Activated T-cell treated with anti-CD3 and anti-CD28 coated beads for 24 hours (primary cell): ENCODE measurements at places on chromosomes 2 and 18.

DNA sequence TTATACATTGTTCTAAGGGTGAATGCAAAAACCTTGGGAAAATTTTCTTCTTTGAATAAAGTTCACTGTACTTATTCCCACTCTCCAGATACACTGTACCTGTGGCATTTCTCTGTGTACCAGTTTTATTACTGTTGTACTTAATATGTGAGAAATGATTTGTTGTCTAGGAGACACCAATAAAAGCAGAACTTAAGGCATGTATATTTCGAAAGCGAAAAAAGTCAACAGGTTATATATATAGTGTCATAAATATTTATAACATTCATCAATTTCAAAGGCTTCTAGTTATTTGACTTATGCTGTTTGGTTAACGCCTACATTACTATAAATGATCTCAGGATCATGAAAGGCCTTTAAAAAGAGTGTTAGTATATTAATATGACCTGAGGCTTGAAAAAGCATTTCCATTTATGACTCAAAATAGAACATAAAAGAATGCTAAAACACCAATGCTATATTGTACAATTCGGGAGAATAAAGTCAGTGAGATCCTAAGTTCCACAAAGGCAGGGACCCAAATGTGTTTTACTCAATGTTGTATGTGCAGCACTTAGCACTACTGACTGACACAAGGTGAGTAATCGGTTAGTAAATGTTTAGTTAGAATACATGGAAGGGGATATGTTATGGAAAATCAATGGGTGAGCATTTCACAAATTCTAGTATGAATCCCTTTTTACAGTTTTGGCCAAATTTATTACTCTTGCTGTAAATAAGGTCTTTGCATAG is 32.2 kb upstream of the HNRNPA3 start:
- DNase-seq: no peak

DNA sequence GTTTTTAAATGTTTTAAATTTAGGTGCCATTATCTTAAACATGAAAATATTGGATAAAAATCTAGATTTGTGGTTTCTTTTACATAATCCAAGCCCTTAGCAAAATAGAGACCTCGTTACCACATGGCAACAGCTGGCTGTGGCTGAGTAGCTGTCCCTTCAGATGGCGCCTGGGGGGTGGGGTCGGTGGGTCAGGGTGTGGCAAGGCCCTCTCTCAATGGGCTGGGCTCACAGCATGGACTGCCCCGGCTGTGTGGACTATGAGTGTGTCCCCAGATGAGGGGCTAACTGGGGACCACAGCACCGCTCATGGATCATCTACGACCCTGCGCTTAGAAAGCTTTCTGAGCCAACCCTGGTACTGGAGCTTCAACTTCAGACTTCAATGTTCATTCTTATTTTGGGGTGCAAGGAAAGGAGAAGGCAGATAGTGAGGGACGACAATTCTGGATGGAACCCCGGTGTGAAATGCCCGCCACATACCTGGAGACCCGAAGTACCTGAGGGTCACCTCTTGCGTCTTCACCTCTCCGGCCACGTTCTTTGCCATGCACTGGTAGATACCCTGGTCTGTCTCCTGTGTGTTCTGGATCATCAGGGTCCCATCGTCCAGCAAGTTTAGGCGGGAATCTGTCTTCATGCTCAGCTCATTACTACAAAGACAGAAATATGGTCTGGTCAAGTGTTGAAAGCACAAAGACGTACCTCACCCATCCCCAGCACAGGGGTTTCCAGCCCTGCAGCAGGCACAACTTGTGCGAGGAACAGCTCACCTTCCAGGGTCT is 71.0 kb downstream of the PXDN start:
- no peak for DNase-seq

GRCh38 chr2:68837861-68838341 is 33.3 kb downstream of the BMP10 start:
- DNase-seq: no peak

GRCh38 chr2:17373041-17373440 is 145.2 kb downstream of the RAD51AP2 start:
- DNase-seq: no peak

DNA sequence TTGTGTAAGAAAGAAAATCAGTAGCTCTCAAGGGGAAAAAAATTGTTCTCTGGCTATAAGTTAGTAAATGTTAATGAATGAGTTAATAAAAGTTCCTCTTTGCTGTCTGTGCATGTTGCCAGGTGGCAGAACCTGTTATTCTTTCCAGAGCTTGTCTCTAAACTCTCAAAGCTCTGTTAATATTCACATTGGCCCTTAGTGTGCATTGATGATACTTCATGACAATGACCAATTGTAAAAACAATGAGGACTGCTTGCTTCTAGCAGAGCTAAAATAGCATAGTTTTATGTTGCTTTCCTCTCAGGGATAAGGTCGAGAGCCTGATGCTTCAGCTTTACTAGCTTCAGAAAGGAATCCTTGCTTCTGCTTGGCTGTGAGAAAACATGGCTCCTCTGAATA is 91.5 kb downstream of the RAD51AP2 start:
- DNase-seq: no peak

GRCh38 chr18:76216096-76216495 is 278.9 kb downstream of the ZNF516 start:
- DNase-seq: no peak

- DNase-seq: no peak
Measured at GRCh38 chr2:240135706-240136012, 446 bp downstream of the COPS9 start.

GRCh38 chr2:142734770-142735169 is 142.7 kb upstream of the KYNU start:
- no peak for DNase-seq
